Caki2 (cell line): ENCODE measurements at places on chromosomes 1 and 21. TPM values are rescaled to one million over a fixed set of nuclear protein-coding genes. Genes with fewer than 3 reads are reported as not detected.

LEFTY1 gene
- not detected in 2 replicates for total RNA-seq

LCK gene
- total RNA-seq: not detected in 2 replicates

CHI3L1 gene
- not detected in 2 replicates for total RNA-seq

SELE gene
- total RNA-seq: not detected in 2 replicates

EXTL1 gene
- total RNA-seq: not detected in 2 replicates

PTCH2 gene
- total RNA-seq: not detected in 2 replicates

RSPO1 gene
- not detected in 2 replicates for total RNA-seq
